Spleen (tissue), 13 donors: ENCODE measurements at places on chromosomes 11 and 22. TPM values are rescaled to one million over a fixed set of nuclear protein-coding genes. Genes with fewer than 3 reads are reported as not detected.

The MB gene
- 0.93 TPM for polyA plus RNA-seq

The IGF2 gene
- polyA plus RNA-seq = 0.74 TPM

The DEFB131B gene
- not detected for polyA plus RNA-seq

The OR52E8 gene
- polyA plus RNA-seq = not detected

The LRRC56 gene
- polyA plus RNA-seq = 4.1 TPM

The FAU gene
- polyA plus RNA-seq = 2,170 TPM

The MPZL3 gene
- 2.1 TPM for polyA plus RNA-seq

The PICALM gene
- 76.8 TPM for polyA plus RNA-seq

The OAF gene
- 10.6 TPM for polyA plus RNA-seq

The OR10D3 gene
- not detected for polyA plus RNA-seq

The KCNJ1 gene
- 0.02 TPM for polyA plus RNA-seq

The KRTAP5-1 gene
- not detected for polyA plus RNA-seq

The BLID gene
- not detected for polyA plus RNA-seq

The CPT1B gene
- polyA plus RNA-seq = 23.6 TPM

The CDC42EP1 gene
- polyA plus RNA-seq = 4.6 TPM

The PIK3IP1 gene
- polyA plus RNA-seq = 94.7 TPM

The KBTBD3 gene
- 4.5 TPM for polyA plus RNA-seq

The FGF3 gene
- polyA plus RNA-seq = not detected

The PGAP2 gene
- 19.7 TPM for polyA plus RNA-seq

The MYOD1 gene
- not detected for polyA plus RNA-seq

The MMP1 gene
- 4.0 TPM for polyA plus RNA-seq

The OR52N4 gene
- 3.7 TPM for polyA plus RNA-seq

The ANO1 gene
- polyA plus RNA-seq = 0.22 TPM

The NRIP3 gene
- 0.22 TPM for polyA plus RNA-seq

The BCR gene
- 15.8 TPM for polyA plus RNA-seq
